ENCODE measurements at places on chromosomes 13 and 19.

- DNase-seq, result no peak
Observed at GRCh38 chr19:27660428-27660827, 1552.5 kb downstream of the UQCRFS1 start.

DNA sequence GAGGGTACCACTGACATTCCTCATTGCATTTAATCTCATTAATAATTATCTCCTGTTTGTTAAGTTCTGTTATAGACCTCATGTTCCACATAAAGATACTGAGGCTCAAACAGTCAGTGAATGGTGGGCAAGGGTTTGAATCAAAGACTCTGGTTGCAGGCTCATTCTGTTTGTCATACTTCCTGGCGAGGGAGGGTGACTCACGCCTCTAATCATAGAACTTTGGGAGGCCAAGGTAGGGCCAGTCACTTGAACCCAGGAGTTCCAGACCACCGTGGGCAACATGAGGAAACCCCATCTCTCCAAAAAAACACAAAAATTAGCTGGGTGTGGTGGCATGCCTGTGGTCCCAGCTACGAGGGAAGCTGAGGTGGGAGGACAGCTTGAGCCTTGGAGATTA lies 220.7 kb upstream of the MIR17HG start:
- DNase-seq, result no peak

DNA sequence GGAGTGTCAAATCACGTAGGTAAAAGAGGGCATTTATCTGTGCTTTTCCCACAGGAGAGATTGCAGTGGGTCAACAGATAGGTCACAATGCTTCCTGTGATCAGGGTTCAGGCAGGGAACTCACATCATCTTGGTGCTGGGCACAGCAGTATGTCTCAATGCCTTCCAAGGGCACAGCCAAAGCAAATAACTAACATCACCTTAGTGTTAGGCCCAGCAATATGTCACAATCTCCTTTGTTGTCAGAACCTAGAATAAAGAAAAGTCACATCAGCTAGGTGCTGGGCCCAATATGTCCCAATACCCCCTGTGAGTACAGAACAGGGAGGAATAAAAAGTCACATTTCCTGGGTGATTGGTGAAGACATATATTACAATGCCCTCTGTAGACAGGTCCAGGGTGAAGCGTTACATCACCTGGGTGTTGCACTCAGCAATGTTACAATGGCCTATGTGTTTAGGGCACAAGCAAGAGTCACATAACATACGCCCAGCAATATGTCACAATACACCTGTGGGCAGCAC lies 11.4 kb upstream of the ZNF724 start:
- DNase-seq, result no peak

GRCh38 chr19:32570081-32570785 lies 10.8 kb upstream of the PDCD5 start:
- DNase-seq, result peak; percentile 63

DNA sequence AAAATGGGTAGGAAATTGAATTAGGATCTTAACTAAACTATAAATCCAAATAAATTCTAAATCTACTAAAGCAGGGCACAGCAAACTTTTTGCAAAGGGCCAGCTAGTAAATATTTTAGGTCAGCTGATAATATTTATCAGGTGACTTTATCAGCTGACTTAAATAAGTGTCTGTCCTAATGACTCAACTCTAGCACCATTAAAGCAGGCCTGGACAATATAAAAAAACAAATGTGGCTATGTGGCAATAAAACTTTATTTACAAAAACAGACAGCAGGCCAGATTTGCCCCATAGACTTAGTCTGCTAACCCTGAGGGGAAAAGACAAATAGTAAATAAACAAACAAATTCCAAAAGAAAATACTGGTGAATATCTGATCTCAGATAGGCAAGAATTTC lies 27.7 kb upstream of the DOCK9 start:
- no peak for DNase-seq

- DNase-seq, result no peak
Observed at GRCh38 chr19:45437328-45437727, 13.6 kb upstream of the ERCC1 start.
